Memory B cell (primary cell): ENCODE measurements at places on chromosomes 16 and 17.

DNA sequence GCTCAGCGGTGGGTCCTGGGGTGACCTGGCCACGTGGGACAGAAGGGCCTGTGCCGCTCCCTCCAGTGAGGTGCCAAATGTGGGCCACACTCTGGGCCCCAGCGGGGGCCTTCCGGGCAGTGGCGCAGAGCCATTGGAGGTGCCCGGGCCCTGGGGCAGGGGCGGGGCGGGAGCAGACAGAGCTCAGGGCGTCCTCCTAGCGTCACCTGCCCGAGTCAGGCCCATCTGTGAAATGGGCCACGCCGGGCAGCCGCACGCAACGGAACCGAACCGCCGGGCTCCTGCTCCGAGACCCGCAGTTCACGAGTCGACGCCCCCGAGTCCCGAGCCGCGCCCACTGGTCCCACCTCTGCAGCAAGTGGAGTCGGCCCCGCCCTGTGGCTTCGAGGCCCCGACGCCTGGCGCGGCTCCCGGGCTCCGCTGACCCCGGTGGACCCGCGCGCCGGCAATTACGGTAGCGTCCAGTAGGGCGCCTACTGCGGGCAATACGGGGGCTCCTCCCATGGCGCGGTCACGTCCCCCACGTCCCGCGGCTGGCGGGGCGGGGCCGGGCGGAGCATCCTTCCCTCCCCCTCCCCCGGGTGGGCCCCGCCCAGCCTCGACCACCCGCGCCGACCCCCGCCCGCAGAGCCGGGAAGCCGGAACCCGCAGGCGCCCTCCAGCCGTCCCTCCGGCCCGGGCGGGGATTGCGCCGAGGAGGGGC lies 1.9 kb downstream of the SLC16A3 start:
- peak; percentile 47 for DNase-seq

GRCh38 chr17:78674595-78675315 lies 97.6 kb upstream of the DNAH17 start:
- no peak for DNase-seq

DNA sequence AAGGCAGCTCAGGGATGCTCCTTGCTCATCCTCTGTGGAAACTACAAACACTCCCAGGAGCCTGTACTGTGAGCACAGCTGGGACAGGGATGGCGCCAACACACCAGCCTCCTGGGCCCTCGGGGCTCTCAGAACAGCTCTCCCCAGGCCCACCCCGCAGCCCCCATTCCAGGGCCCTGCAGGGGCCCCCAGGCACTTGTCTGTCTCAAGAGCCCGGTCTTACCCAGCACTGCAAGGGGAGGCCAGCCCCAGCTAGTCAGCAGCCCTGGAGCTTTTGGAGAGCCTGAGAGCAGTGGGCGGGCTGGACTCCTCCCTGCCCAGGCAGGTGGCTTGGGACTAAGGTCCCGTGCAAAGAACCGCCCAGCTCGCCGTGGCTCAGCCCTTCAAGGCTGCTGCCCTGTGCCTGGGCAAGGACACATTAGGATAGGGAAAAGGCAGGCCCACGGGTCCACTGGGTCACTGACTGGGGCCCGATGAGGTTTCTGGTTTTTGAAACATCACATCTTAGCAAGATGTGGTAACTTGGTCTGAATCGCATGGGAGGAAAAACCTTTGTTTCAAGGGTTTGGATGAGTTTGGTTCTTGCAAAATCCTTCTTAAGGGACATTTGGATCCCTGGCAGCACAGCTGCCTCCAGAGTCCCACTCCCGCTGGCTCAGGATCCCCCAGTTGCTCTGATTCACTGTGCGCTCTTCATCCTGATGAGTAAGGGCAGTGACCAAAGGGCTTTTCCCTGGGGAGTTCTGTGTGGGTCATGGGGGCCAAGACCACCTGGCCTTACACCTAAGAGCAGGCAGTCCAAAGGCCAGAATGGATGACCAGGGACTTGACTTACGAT lies 2.8 kb downstream of the DNASE1L2 start:
- DNase-seq, result no peak

- no peak for DNase-seq
Measured at GRCh38 chr17:12269751-12270150, 249.1 kb downstream of the MAP2K4 start.

GRCh38 chr17:45791935-45792334 lies 7.8 kb downstream of the CRHR1 start:
- no peak for DNase-seq

- peak; percentile 35 for DNase-seq
Measured at GRCh38 chr17:16217002-16217635, at the start of gene PIGL. PIGL (plus strand) TSS chr17:16217210; CDS start chr17:16217227, 17 bp downstream.

- peak; percentile 41 for DNase-seq
Measured at GRCh38 chr17:49968405-49969133, 421 bp upstream of the DLX4 start.

- no peak for DNase-seq
Measured at GRCh38 chr17:12727881-12728280, 61.4 kb upstream of the ARHGAP44 start.

GRCh38 chr16:80174416-80174815 lies 366.4 kb upstream of the DYNLRB2 start:
- no peak for DNase-seq
